ENCODE measurements at places on chromosomes 3 and 15. TPM values are rescaled to one million over a fixed set of nuclear protein-coding genes. Genes with fewer than 3 reads are reported as not detected.

GRCh38 chr15:101167753-101168462 lies 83.9 kb downstream of the CHSY1 start:
- DNase-seq, result peak; percentile 96

- no peak for DNase-seq
Observed at GRCh38 chr3:162096874-162097273, 600.3 kb downstream of the OTOL1 start.

GRCh38 chr15:66496951-66497501 lies 536 bp downstream of the SNAPC5 start:
- DNase-seq, result no peak

KLHL6 gene
- not detected for total RNA-seq

SLC24A5 gene
- not detected for total RNA-seq

DNA sequence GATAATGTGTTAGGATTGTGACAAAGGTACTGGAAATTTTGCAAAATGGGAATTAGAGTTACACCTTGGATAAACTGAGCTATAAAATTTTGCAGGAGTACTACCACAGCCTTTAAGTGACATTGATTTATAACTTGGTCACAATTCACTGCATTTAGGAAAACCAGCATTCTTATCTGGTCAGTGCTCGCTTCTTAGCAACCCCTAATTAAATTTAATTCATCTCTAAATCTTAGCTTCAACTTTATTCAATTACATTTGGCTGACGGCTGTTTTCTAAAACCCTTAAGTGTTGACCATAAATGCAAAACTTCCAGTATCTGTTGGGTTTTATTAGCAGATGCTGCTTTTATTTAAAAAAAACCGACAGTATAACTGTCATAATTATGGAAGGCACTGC lies 31.3 kb downstream of the TFRC start:
- DNase-seq, result no peak

GRCh38 chr15:41951571-41951970 lies 20.8 kb downstream of the EHD4 start:
- DNase-seq, result no peak

GRCh38 chr15:43828061-43828657 lies 1.4 kb downstream of the WDR76 start:
- peak; percentile 25 for DNase-seq

GRCh38 chr3:114887806-114888205 lies 259.3 kb downstream of the ZBTB20 start:
- peak; percentile 79 for DNase-seq

- no peak for DNase-seq
Observed at GRCh38 chr3:85867072-85867471, 908.3 kb downstream of the CADM2 start.

DNA sequence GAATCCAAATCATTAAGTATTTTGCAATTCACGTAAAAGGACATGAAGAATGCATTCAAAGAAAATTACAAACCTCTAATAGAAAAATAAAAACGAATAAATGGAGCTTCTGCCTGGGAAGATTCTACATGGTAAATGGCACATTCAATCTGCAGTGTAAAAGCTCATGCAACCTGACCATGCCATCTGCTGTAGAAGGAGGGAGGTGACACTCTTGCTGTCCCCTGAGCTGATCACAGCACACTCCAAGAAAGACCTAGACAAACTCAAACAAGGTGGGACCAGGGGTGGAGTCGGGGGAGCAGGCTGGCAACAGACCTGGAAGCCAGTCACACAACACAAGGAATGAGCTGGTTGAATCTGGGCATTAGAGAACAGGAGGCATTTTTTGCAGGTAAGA lies 101.8 kb downstream of the BDH1 start:
- DNase-seq, result peak; percentile 14

DNA sequence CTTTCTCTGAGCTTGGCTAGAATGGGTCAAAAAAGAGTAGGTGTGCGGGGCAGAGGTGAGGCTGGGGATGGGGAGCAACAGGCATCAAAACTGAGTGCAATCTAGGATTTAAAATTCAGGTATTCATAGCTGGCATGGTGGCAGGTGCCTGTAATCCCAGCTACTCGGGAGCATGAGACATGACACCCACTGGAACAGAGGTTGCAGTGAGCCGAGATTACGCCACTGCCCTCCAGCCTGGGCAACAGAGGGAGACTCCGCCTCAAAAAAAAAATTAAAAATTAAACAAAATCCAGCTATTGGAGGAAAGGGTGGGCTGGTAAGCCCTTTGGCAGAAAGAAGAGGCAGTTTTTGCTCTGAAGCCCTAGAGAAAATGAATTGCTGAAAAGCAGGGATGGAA lies 485.8 kb upstream of the PROK2 start:
- DNase-seq, result no peak

SI gene
- not detected for total RNA-seq

CPA3 gene
- total RNA-seq, result 0.18 TPM

LPCAT4 gene
- 19.3 TPM for total RNA-seq

NR2E3 gene
- 0.63 TPM for total RNA-seq

- DNase-seq, result no peak
Observed at GRCh38 chr3:47014036-47014435, 34.6 kb downstream of the NBEAL2 start.

GRCh38 chr3:10763817-10764258 lies 52.2 kb upstream of the SLC6A11 start:
- no peak for DNase-seq

DNA sequence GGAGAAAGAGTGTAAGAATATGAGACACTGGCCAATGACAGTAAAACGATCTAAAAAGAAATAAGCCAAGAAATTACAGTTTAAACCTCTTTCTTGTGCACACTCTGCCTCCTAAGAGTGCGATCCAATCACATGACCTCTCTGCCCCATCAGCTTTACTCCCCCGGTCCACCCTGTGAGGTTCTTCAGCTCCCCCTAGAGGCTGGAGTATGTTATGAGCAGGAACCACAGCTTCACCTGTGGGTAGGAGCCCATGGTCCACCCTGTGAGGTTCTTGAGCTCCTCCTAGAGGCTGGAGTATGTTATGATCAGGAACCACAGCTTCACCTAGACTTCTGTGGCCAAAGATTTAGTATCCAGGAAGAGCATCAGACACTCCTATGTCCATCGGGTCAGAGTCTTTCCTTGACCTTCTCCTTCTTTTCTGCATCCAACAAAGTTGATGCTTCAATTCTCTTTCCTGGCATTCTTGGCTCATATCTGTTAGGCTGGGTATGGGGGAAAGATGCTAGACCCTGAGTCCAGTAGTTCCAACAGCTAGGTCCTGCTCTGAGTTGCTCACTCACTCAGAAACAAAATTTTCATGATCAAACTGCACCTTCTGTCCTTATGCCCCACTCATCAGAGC lies 164.0 kb downstream of the MINAR1 start:
- DNase-seq, result peak; percentile 71

GRCh38 chr3:174541708-174542315 lies 317.3 kb upstream of the NAALADL2 start:
- DNase-seq, result peak; percentile 31

ANKRD34C gene
- not detected for total RNA-seq

DNA sequence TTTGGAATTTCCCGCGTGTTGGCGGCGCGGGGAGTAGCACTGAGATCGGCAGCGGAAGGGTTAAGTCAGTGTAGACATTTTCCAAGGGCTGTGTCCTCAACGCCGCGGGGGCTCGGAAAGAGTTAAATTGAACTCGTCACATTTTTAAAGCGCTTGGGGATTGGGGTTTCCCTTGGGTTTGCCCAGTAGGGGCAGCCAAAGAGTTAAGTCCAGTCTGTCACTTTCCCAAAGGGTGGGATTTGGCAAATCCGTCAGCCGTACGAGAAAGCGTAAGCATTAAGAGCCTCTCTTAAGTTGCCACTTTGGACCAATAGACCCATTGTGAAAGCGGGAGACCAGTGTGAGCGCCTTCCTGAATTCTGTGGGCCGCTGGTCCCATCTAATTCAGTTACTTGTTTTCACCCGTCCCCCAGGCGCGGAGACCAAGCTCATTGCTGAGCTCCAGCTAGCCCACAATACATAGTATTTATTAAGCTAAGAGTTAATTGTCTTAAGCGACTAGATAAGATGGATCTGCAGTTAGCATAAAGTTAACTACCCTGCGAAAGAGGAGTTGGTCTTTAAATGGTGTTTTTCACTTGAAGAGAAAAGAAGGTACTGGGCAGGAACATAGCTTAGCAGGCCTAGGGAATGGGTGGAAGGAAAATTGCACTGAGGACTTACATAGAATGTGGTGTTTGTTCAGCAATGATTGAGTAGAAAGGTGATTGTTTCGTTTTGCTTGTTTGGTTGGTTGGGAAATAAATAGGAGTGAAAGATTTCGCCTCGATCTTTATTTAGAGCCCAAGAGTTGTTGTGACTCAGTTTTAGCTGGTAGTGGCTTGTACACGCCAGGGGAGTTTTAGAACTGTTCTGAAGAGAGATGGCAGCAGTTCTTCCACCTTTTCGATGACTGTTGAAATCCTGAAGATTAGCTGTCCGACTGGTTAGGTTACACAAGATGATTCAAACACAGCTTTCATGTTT lies 932 bp downstream of the ARL8B start:
- peak; percentile 83 for DNase-seq

DNA sequence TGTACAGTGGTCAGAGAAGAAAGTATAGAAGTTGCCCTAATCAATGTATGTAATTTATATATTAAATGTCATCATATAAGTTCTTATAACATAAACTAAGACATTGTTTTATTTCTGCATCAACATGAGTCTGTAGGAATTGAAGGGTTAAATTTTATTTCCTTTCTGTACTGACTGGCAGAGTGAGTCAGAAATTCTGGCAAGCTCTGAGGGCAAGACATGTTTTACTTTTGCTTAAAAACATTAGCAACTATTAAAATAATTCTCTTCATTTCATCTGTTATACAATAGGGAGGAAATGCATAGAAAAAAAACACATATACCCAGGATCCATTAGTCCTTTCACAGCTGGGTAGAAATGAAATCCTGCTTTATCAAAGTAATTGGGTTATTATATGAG lies 171.4 kb upstream of the ALCAM start:
- peak; percentile 62 for DNase-seq

MESP2 gene
- total RNA-seq, result 2.9 TPM

DNA sequence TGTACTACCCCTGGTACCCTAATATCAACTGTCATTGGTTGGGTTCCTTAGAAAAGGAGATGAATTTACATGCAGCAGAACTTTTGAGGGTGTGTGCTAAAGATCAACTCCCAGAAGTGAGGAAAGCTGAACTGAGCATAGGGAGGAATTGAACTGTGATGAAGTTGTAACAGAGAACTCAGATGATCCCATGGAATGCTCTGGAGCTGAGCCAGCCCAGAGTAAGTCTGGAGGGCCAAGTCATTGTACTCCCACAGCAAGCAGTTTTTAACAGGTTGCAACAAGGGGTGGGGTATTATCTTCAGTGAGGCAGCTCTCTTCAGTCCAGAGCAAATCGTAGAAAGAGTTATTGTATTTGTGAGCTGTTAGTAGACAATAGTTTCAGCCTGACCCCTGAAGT lies 572.3 kb downstream of the PYDC2 start:
- DNase-seq, result no peak

DNA sequence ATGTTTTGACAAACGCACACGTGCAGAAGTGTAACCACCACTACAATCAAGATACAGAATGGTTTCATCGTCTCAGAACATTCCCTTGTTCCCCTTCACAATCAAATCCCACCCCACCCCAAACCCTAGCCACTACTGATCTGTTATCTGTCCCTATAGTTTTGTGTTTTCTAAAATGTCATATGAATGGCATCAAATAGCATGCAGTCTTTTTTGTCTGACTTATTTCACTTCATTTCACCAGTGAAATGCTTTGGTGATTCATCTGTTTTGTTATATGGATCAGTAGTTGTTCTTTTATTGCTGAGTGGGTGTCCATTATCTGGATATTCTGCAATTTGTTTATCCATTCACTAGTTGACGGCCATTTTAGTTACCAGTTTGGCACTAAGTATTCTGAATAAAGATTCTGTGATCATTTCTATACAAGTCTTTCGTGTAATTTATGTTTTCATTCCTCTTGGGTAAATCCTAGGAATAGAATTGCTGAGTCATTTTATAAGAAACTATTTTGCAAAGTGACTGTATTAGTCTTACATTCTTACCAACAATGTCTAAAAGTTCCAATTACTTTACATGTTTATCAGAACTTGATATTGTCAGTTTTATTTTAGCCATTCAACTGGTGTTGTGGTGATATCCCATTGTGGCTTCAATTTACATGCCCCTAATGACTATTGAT lies 232.8 kb downstream of the CLSTN2 start:
- DNase-seq, result peak; percentile 4

DNA sequence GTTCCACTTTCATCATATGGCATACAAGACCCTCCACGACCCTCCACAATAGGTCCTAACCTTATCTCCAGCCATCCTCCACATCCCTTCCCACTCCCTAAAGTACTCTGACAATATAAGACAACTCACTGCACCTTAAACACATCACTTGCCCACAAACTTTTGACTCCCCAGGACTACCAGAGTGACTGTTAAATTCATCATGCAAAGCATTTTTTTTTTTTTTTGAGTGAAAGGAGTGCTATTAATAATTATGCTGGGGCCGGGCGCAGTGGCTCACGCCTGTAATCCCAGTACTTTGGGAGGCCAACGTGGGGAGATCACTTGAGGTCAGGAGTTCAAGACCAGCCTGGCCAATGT lies 55.8 kb downstream of the OSBPL10 start:
- no peak for DNase-seq

DNA sequence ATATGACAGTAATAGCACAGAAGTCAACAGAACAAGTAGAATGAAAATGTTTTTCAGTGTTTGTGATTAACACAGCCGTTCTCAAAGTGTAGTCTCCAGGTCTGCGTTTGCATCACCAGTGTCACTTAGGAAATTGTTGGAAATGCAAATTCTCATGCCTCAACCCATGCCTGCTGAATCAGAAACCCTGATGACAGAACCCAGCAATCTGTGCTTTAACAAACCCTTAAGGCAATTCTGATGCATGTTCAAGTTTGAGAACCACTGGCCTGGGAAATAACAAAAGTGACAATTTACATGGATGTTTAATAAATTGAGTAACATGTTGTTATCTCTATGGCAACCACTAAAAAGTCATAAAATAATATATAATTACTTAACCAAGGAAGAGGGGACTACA lies 103.1 kb upstream of the ATP11B start:
- no peak for DNase-seq

GRCh38 chr15:64854526-64854925 lies 12.8 kb downstream of the PLEKHO2 start:
- DNase-seq, result peak; percentile 37

DNA sequence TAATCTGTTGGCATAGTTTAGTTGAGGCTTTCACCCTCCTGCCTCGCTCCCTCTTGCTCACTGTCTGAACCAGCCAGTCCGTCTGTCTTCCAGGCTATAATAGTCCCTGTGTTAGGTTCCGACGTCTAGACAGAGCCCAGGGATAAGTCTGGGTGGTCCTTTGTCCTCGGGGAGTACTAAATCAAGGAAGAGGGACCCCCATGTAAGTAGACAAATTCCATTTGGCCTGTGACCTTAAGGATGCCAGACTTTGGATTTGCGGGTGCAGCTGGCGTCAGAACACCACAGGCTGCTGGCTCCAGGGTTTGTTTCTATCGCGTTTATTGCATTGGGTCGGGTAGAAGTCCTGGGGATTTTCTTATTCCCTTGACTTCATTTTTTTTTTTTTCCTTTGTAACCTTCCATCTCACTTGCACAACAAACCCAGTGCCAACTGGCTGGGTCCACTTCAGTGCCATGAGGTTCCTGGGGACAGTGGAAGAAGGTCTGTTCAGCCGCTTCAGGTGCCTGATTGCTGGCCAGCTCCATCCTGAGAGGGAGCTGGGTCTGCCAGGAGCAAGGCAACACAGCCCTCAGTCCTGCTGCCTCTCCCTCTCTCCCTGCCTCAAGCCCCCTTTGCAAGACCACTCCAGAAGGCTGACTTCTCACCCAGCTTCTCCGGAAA lies 95.4 kb upstream of the KLHL25 start:
- no peak for DNase-seq

GRCh38 chr3:140448001-140448400 lies 229.9 kb upstream of the TRIM42 start:
- DNase-seq, result no peak

ITIH1 gene
- total RNA-seq, result not detected
